Activated naive CD4-positive, alpha-beta T cell treated with anti-CD3 and anti-CD28 coated beads, Interleukin-2, amount 50 U/mL, for 16 hours (primary cell): ENCODE measurements at places on chromosomes 16 and 17.

DNA sequence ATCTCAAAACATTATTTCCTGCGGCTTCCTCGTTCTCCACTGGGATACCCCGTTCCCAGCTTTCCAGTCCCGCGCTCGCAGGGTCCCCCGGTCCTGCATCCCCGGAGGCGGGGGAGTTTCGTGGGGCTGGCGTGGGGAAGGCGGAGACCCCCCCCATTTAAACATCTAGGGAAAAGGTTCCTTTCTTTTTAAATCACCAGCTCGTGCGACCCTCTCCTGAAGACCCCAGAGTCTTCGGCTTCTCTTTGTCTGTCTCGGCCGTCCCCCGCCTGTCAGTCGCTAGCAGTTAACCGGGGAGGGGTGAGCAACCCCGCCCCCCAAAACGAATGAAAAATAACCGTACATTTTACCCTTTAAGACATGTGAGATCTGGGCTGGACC is 473 bp upstream of the IGF2BP1 start:
- DNase-seq: no peak

- no peak for DNase-seq
Measured at GRCh38 chr16:19119564-19119963, 5.8 kb downstream of the ITPRIPL2 start.

DNA sequence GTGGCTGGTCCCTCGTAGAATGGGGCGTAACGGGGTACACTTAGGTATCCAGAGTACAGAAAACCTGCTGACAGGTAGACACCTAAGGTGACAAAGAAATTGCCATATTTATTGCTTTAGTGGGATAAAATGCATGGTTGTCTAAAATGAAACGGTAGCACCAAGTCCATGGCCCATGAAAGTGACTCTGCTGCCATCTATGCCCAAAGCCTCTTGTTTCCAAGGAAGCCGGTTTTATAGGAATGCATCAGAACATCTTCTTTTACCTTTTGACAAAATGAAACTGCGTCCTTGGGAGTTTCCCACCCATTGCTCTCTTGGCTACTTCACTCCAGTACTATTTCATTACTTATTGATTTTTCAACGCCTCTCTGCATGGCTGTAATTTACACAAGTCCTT is 151.3 kb upstream of the ZFHX3 start:
- DNase-seq: no peak

DNA sequence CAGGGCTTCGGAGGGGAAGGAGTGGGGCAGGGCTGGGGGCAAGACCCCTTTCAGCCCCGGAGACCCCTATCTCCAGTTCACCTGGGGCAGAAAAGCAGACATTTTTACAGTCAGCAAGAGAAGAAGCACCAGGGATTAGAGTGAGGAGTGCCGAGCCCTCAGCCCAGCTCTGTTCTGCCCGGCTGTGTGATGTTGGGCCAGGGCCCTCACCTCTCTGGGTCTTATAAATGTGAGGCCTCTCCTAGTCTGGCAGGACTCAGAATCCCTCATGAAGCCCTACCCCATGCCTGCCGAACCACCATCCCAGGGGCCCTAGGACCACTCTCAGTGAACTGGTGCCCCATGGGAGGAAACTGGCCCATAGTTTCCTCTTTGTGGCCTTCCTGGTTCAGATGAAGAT is 12.8 kb downstream of the CX3CL1 start:
- DNase-seq: no peak

DNA sequence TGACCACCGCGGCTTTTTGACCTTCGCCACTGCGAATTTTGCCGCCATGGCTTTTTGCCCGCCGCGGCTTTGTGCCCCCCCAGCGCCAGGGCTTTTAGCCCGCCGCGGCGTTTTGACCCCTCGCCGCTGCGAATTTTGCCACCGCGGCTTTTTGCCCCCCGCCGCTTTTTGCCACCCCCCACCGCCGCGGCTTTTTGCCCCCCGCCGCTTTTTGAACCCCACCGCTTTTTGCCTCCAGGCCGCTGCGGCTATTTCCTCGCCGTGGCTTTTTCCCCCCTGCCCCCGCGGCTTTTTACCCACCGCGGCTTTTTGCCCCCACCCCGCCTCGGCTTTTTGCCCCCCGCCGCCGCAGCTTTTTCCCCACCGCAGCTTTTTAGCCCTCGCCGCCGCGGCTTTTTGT is 134.8 kb upstream of the TP53TG3C start:
- peak; percentile 1 for DNase-seq
